NCI-H1105 (cell line): ENCODE measurements at places on chromosomes 12 and 14.

DNA sequence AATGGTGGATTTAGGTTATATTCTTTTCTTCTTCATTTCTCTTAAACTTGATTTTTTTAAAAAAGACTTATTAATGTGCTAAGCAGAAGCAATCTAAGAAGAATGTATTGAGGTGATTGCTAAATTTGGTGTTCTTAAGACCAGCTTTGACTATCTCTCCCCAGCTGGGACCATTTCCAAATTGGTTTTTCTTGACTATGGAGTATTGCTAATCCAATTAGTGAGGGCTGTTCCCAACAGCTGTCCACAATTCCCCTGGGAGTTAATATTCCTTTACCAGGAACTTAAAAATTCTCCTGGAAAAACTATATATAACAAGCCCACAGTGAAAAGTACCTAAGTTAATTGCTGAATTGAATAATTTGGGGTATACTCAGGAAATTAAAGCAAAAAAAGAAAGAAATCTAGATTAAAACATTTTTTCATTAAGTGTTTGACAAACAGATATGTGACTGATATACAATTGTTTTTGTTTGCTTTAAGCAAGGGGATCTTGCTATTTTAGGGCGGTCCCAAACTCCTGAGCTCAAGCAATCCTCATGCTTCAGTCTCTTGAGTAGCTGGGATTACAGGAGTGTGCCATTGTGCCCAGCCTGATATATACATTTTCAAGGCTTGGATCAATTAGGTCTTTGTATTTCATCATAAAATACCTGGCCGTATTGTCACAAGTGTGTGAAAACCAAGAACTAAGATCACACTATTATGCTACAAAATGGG, 105.0 kb downstream of the FAR2 start:
- DNase-seq: no peak

DNA sequence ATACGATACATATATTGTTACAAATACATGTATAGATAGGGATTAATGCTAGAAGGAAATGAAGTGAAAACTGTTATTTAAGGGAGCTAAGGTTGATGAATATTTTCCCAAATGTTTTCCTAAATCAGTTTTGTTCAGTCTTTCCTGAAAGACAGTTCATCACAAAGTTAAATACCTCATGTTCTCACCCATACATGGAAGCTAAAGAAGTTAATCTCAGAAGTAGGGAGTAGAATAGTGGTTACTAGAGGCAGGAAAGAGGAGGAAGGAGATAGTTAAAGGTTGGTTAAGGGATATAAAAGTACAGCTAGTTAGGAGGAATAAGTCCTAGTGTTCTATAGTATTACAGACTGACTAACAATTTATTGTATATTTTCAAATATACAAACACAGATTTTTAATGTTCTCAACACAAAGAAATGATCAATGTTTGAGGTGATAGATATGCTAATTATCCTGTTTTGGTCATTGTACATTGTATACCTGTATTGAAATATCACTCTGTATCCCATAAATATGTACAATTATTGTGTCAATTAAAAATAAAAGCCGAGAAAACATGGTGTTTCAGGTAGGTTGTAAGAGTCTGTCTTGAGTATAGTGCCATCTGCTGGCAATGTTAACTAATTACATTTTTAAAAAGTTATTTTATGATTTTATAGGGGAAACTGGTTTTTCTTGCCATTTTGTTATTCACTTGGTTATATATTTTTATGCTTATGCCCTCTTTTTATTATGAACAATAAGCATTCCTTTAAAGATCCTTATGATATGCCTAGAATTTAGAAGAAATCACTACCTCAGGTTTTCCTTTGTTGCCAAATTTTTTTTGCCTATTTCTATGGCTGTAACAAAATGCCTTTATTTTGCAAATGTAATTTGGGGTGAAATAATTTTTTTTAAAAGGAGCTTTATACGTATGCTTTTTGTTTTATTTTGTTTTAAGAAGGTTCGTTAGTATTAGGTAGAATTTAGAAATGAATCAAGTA, 26.9 kb downstream of the ZDHHC17 start:
- peak; percentile 18 for DNase-seq

GRCh38 chr12:85836197-85837090, at the start of gene RASSF9:
Gene RASSF9 (minus strand): TSS chr12:85836409. CDS start chr12:85836201, 208 bp downstream.
- no peak for DNase-seq

DNA sequence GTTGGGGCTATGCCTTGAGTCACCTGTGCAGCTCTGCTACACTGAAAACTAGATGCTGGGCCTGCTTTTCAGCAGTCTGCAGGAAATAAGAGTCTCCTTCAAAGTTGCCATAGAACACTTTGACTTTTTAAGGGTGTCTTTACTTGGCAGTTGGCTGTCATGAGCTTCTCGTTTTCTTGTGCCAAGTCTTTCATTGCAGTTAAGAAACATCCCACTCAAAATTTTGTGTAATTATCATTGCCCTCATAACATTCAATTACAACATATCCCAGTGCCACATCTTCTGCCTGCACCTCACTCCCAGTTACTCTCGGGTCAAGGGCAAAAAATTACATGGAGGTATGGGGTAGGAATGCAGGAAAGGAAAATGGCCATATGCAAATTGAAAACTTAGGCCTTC, 29.1 kb downstream of the GPR65 start:
- DNase-seq: no peak

- no peak for DNase-seq
Observed at GRCh38 chr12:113886721-113887120, 79.4 kb downstream of the RBM19 start.
